ENCODE measurements at places on chromosomes 4 and X.
A peak's percentile ranks its signal among the peaks of the same experiment; 100 is the strongest.

DNA sequence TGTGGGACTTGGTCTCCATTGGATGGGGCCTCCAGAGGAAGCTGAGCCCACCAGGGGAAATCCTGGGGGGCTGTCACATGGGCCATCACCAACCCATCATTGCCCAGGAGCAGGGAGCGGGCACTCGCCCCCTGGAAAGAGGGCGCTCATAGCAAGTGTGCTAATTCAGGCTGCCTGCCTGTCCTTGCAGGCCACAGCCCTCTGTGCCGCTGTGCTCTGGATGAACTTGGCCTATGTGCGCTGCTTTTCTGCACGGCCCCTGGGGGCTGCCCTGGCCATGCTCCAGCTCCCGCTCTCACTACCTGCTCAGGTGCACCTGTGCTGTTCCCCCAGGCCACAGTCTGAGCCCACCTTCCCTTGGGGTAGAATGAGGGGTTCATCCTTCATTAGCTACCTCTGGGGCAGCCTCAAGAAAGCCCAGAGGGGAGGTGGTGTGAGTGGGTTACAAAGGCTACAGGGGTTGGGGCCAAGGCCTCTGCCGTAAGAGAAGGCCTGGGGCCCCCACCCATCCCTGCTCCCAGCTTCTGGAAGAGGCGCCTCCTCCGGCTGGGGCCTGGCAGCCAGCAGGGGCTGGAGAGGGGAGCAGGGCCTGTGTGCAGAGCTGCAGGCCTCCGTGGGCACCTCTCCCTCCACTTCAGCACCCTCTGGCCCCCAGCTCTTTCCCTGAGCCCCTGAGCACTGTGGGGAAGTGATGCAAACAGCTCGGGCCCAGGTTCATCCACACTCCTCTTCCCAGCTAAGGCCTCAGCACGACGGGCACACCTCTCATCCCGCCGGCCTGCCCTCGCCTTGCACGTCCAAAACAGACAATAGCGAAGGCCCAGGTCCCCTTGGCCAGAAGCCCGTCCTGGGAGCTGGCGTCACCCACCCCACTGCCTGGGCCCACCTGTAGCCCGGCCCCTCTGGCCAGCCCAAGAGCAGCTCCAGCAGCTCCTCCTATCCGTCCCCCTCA, 8.9 kb downstream of the CFAP99 start:
- no peak for DNase-seq

GRCh38 chrX:105738162-105738561, 84.2 kb upstream of the NRK start:
- no peak for DNase-seq

DNA sequence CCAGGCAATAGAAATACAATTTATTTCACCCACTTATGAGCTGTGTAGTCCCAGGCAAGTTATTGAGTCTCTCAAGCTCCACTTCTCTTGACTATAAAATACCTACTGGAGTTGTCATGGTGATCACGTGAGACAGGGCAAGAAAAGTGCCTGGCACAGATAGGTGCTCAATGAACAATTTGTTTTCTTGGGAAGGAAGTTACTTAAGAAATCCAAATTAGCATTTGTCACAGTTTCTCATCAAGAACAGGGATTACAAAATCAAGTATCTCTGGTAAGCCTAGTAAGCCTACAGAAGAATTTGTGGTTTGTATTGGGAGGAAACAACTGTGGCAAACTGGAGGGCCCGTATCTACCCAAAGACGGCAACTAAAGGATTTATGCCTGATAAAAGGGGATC, 37.5 kb upstream of the RASGEF1B start:
- DNase-seq = no peak

DNA sequence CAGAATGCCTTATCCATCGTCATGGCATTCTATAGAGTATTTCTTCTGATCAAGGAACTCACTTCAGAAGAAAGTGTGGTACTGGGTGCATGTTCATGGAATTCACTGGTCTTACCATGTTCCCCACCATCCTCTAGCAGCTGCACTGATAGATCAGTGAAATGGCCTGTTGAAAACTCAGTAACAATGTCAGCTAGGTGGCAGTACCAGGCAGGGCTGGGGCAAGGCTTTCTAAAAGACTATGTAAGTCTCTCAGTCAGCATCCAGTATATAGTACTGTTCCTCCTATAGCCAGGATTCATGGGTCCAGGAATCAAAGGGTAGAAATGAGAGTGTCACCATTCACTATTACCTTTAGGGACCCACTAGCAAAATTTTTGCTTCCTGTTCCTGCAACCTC, 15.8 kb upstream of the LDB2 start:
- no peak for DNase-seq

- no peak for DNase-seq
These were observed 360.2 kb downstream of the GLUD2 start for GRCh38 chrX:121407627-121408026.

DNA sequence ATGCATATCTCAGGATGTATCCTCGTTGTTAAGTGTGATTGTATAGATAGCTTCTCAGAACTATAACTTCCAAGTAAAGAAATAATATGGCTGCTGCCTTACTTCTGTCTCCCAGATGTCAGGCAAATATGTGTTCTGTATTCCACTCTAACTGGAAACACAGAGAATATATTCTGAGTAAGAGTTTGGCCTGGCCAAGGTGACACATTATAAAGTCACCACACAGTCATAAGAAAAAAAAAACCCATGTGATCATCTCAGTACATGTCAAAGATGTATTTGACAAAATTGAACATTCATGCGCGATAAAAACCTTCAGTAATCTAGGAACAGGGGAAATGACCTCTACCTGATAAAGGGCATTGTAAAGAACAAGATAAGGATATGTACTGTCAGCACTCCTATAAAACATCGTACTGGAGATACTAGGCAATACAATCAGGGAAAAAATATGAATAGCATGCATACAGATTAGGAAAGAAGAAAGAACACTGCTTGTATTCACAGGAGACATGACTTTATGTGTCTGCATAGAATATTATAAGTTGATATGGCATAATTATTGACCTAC, 207.1 kb downstream of the ZNF330 start:
- no peak for DNase-seq

- no peak for DNase-seq
These were observed 22.1 kb downstream of the RWDD4 start for GRCh38 chr4:183636923-183637322.

GRCh38 chrX:47900833-47901232, 64.1 kb downstream of the ZNF81 start:
- no peak for DNase-seq

DNA sequence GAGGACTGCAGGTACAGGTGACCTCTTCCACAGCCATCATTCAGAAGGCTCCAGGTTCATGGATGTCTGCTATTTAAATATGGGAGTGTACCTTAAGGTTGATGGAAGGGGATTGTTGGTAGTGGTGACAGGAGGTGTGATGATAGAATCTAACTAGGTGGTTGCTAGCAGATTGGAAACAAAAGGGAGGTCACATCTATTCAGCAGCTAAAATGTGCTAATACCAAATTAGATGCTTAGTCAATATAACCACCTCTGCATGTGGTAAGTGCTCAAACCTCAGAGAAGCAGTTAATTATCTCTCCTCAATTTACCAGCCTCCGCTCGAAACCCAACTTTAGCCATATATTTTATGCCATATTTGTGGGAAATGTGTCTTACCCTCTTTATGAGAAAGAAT, 98.7 kb upstream of the CCSER1 start:
- DNase-seq = no peak

- peak; percentile 12 for DNase-seq
These were observed 41.1 kb upstream of the WDR1 start for GRCh38 chr4:10157478-10158332.

- DNase-seq = no peak
These were observed 26.6 kb downstream of the SNX25 start for GRCh38 chr4:185235843-185236503.

- DNase-seq = no peak
These were observed 4.5 kb upstream of the PLCXD1 start for GRCh38 chrX:276581-277201.

GRCh38 chr4:84957514-84958420, 8.7 kb downstream of the WDFY3 start:
- no peak for DNase-seq

GRCh38 chrX:2447484-2447883, 53.3 kb downstream of the DHRSX start:
- no peak for DNase-seq

GRCh38 chrX:148024425-148025148, 43.5 kb downstream of the FMR1NB start:
- DNase-seq = no peak

GRCh38 chrX:105307762-105308161, 87.3 kb upstream of the TEX13A start:
- no peak for DNase-seq
